ENCODE measurements at places on chromosomes 7 and 10.

- DNase-seq, result no peak
Observed at GRCh38 chr10:66723608-66724400, 202.0 kb upstream of the LRRTM3 start.

GRCh38 chr10:132815168-132815857 is 29.4 kb upstream of the NKX6-2 start:
- no peak for DNase-seq

DNA sequence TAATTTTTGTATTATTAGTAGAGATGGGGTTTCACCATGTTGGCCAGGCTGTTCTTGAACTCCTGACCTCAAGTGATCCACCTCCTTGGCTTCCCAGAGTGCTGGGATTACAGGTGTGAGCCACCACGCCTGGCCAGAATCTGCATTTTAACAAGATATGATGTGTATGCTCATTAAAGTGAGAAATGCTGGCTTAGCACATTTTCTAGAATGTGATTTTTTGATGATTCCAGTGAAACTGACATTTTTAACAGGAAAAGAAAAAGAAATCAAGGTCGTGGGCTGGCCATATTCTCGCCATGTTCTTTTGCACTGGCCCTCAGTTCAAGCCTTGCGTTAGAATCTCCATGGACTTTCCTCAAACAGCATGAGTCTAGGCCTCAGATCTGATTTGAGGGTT is 18.1 kb upstream of the TPST1 start:
- DNase-seq, result no peak

GRCh38 chr10:3992382-3993178 is 207.6 kb upstream of the KLF6 start:
- no peak for DNase-seq

DNA sequence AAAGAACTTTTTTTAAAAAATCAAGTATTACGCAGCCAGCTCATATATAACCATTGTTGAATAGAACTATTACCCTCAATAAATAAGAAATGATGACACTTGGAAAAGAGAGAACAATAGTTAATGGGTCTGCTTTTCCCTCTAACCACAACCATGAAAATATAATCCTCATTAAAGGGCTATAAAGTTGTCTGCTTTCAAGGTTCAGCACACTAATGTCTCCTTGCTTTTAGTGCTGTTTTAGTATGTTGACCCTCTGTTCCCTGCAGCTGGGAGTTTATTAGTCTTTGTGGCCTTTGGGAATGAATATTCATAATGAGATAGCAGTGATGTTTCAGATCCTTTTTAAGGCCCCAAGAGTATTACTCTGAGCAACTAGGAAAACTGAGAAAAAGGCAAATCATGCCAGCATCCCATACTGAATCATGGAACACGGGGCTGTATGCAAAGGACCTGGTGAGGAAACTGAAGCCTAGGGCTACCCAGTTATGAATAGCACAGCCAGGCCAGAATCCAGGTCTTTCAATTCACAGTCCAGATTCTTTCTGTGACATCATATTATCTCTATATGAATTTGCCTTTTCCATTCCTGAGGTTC is 332.0 kb upstream of the LRGUK start:
- DNase-seq, result no peak

GRCh38 chr7:81583090-81583489 is 186.8 kb downstream of the HGF start:
- DNase-seq, result no peak

- peak; percentile 45 for DNase-seq
Observed at GRCh38 chr7:82600531-82600930, 157.0 kb upstream of the CACNA2D1 start.

DNA sequence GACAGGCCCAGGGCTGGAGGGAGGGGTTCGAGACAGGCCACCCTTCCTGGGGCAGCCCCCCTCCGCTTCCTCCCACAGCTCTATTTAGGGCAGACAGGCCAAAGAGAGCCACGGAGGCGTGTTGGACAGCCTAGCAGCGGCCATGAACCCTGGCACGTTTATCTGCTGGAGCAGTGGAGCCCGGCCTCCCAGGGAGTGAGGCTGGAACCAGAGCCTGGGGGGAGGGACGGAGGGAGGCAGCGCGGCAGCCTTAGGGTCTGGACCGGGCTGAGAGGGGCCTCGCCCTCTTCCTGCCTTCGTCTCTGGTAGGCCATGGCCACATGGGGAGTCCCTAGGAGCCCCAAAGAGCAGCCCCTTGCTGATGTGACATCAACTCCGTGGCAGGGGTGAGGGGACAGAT is 17.1 kb downstream of the UNCX start:
- no peak for DNase-seq

GRCh38 chr10:28363376-28363775 is 60.5 kb upstream of the MPP7 start:
- no peak for DNase-seq

DNA sequence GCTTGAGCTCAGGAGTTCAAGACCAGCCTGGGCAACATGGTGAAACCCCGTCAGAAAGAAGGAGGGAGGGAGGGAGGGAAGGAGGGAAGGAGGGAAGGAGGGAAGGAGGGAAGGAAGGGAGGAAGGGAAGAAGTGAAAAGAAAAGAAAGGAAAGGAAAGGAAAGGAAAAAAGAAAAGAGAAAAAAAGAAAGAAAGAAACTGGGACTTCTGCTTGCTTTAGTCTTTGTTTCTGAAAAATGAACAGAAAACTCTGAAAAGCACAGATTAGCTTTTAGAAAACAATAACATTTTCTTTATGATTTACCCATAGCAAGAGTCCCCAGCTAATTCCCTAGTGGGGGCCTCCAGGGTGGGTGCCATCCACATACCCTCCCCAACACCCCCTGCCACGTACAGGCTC is 46.8 kb downstream of the ATOH7 start:
- DNase-seq, result no peak

Data from NCI-H524 treated with DMSO at 0.1 percent for 48 hours (cell line).